Glutamatergic neuron (in vitro differentiated cells): ENCODE measurements at places on chromosomes 4 and X. TPM values are rescaled to one million over a fixed set of nuclear protein-coding genes. Genes with fewer than 3 reads are reported as not detected.

DNA sequence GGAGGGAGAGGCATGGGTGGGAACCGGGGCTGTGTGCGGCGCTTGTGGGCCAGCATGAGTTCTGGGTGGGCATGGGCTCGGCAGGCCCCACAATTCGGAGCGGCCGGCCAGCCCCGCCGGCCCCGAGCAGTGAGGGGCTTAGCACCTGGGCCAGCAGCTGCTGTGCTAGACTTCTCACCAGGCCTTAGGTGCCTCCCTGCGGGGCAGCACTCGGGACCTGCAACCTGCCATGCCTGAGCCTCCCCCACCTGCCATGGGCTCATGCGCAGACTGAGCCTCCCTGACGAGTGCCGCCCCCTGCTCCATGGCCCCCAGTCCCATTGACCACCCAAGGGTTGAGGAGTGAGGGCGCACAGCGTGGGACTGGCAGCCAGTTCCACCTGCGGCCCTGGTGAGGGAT lies 573.9 kb downstream of the TMA16 start:
- H3K4me3 ChIP-seq: no peak overlapping the region
- peaks cover 5% of the 10 kb centered on the region for H3K36me3 ChIP-seq
- no peaks in the 10 kb centered on the region for H3K27me3 ChIP-seq
- H3K4me1 ChIP-seq: no peaks in the 10 kb centered on the region

DNA sequence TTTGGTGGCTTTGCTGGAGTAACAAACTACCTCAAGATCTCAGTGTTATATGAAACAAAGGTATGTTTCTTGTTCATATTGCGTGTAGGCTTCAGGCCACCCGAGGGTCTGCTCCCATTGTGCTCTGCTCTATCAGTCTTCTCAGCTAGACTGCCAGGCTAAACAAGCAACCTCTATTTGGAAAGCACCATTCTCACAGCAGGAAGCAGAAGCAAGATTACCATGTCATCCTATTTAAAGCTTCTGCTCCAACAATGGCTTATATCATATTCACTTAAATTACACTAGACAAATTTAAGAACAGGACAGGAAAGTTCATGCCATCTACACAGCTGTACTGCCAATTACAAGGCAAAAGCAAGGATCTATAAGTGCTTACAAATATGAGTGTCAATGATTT lies 385.8 kb downstream of the PPARGC1A start:
- no peaks in the 10 kb centered on the region for H3K4me1 ChIP-seq
- no peak for DNase-seq
- H3K4me3 ChIP-seq: no peak overlapping the region
- no peaks in the 10 kb centered on the region for H3K36me3 ChIP-seq

DNA sequence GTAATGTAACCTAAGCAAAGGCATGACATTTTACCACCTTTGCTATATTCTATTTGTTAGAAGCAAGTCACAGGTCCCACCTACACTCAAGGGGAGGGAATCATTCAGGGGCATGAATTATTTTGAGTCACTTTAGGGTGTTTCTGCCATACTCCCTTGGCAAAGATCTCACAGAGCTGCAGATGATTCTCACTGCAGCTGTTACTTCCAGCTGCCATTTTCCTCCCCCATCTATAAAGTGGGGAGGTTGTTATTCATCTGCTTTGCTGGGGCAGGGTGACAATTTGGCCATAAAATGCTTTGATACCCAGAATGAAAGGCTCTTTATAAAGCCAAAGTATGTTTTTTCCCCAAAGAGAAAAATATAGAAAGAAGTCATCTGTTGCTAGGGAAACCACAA lies 136.5 kb upstream of the SMIM31 start:
- no peaks in the 10 kb centered on the region for H3K27me3 ChIP-seq
- H3K4me1 ChIP-seq: no peaks in the 10 kb centered on the region
- H3K4me3 ChIP-seq: no peak overlapping the region
- no peaks in the 10 kb centered on the region for H3K36me3 ChIP-seq

DNA sequence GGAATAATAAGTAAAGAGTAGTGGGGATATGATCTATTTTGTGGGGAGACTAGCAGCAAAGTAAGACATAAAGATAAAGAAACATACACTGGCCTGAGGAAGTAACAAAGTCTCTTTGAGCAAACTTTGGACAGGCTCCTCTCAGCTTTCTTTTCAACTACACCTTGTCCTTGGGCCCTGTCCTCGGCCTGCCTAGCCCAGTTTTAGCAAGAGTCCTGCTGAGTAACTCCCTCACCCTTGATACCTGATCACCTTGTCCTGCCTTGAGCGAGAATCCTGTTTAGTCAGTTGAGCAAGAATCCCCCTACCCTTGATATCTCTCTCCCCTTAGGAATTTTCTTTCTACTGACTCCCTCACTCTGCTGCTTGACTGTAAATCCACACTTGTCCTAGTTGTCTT lies 11.5 kb downstream of the HNRNPH2 start:
- no peak for DNase-seq
- H3K36me3 ChIP-seq: no peaks in the 10 kb centered on the region
- H3K27me3 ChIP-seq: peaks cover 1% of the 10 kb centered on the region
- H3K27ac ChIP-seq: no peak overlapping the region

- H3K36me3 ChIP-seq: no peaks in the 10 kb centered on the region
- peaks cover 13% of the 10 kb centered on the region for H3K4me1 ChIP-seq
- no peaks in the 10 kb centered on the region for H3K27me3 ChIP-seq
- no peak for DNase-seq
These were observed 14.2 kb downstream of the CLNK start for GRCh38 chr4:10670321-10670720.

- H3K4me1 ChIP-seq: no peaks in the 10 kb centered on the region
- no peak overlapping the region for H3K27ac ChIP-seq
These were observed 39.2 kb upstream of the C4orf54 start for GRCh38 chr4:99696801-99697200.

GRCh38 chr4:103361926-103362325 lies 163.8 kb upstream of the CENPE start:
- peaks cover 20% of the 10 kb centered on the region for H3K36me3 ChIP-seq
- H3K27me3 ChIP-seq: peaks cover 3% of the 10 kb centered on the region
- no peak for DNase-seq
- H3K27ac ChIP-seq: no peak overlapping the region

DNA sequence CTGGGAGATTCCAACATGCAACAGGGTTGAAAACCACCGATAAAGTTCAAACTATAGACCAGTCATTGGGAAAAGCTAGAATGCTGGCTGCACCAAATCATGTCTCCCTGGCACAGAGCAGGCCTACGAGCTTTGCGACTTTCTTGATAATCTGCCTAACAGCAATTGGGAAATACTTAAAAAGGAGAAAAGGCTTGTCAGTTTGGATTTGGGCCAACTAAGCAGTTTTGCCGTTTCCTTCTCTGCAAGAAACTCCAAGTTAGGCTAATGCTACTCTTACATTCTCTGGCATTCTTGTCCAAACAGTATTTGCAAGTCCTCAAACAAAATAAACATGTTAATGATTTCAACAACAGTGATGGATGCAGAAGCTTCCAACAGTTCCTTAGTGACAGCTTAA lies 87.9 kb downstream of the PDK3 start:
- peaks cover 5% of the 10 kb centered on the region for H3K4me1 ChIP-seq
- H3K36me3 ChIP-seq: no peaks in the 10 kb centered on the region
- no peaks in the 10 kb centered on the region for H3K27me3 ChIP-seq
- H3K4me3 ChIP-seq: no peak overlapping the region

GRCh38 chr4:43014256-43014655 lies 121.7 kb downstream of the GRXCR1 start:
- H3K36me3 ChIP-seq: no peaks in the 10 kb centered on the region
- DNase-seq: no peak
- no peaks in the 10 kb centered on the region for H3K27me3 ChIP-seq
- no peak overlapping the region for H3K4me3 ChIP-seq
- no peak overlapping the region for H3K27ac ChIP-seq

DNA sequence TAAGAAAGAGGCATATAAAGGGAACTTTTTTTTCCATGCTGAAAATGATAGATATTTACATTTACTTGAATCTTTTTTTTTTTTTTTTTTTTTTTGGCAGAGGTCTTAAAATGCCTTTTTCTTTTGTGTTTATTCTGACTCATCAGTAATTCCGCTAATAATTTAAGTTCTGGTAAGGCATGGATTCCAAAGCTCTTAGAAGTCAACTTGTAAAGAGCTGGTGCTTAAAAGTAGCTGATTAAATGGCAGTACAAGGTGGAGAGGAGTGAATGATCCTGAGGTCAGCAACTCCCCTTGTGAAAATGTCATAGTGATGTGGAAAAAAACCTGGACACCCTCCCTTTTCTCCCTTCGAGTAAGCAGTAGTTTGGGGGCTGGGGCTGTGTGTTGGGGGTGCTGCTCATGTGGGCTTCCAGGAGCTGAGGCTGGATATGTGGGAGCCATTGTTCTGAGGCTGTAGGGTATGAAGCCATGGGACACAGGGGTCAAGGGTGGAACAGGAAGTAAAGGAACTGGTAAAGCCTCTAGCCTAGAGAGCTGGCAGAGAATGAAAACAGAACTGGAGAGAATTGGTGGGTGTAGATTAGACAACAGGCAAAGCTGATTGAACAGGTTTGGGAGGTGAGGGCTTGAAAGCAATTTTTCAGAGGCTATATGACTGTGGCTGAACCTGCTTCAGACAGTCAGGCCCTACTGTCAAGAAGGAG lies 41.0 kb upstream of the PITX2 start:
- H3K36me3 ChIP-seq: no peaks in the 10 kb centered on the region
- no peak overlapping the region for H3K4me3 ChIP-seq
- DNase-seq: no peak
- H3K27ac ChIP-seq: no peak overlapping the region

DNA sequence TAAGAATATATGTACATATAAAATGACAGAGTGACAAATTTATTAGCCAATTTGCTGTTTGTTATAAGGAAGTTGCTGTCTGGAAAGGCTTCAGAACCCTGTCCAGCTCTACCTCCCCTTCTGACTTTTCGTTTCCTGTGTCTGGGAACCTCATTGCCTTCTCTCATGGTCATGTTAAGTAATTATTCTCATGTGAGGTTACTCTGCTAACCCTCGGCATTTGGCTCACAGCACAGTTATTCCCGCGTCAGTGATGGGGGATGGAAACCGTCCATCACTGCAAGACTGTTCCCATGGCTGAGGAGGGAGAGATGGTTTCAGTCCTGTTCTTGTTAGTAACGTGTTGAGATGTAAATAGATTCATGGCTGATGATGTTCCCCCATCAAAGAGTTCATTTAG lies 11.9 kb downstream of the EDNRA start:
- no peak overlapping the region for H3K4me3 ChIP-seq
- no peak overlapping the region for H3K27ac ChIP-seq
- no peaks in the 10 kb centered on the region for H3K36me3 ChIP-seq
- H3K4me1 ChIP-seq: peaks cover 4% of the 10 kb centered on the region

DNA sequence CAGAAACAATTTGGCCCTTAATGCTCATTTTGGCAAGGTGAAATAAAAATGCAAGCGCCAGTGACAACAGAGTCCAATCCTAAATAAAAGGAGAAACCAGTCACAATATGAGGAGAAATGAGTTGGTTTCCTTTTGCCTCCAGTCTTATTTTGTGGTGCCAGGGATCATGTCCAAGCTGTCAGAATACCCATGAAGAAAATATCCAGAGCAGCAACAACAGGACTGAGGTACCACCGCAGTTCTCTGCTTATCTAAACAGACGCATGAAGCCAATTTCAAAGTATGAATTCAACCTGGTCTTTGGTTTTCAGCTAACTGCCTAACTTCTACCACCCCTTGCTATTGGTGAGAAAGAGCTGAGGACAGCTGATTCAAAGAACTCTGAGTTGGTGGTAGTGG lies 199.9 kb upstream of the MAGEB2 start:
- no peak overlapping the region for H3K27ac ChIP-seq
- H3K4me3 ChIP-seq: no peak overlapping the region
- H3K27me3 ChIP-seq: no peaks in the 10 kb centered on the region
- H3K36me3 ChIP-seq: no peaks in the 10 kb centered on the region
- no peaks in the 10 kb centered on the region for H3K4me1 ChIP-seq

GRCh38 chr4:24470666-24471485 lies 113.5 kb downstream of the DHX15 start:
- H3K4me3 ChIP-seq: peak overlapping the region; percentile 98
- peaks cover 17% of the 10 kb centered on the region for H3K27me3 ChIP-seq
- peaks cover 32% of the 10 kb centered on the region for H3K4me1 ChIP-seq
- peak; percentile 50 for DNase-seq
- no peaks in the 10 kb centered on the region for H3K36me3 ChIP-seq

DNA sequence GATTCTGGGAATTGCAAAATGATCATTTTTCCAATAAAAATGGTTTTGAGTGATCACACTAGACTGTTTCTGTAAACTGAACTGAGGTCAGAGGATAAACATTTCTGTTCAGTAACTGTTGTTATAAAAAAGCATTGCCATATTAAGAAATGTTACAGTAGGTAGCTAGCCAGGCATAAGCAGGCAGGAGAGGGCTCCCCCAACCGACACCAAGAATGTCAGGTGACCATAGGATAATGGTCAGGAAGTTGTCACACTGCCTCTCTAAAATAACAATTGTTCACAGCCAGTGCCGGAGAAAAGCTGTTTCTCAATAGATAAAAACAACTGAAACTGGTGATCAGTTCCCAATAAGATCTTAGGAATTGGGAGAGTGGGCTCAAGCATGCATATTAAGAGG lies 306.2 kb upstream of the SLIT2 start:
- no peaks in the 10 kb centered on the region for H3K36me3 ChIP-seq
- H3K4me1 ChIP-seq: no peaks in the 10 kb centered on the region
- DNase-seq: no peak
- H3K27me3 ChIP-seq: no peaks in the 10 kb centered on the region

DNA sequence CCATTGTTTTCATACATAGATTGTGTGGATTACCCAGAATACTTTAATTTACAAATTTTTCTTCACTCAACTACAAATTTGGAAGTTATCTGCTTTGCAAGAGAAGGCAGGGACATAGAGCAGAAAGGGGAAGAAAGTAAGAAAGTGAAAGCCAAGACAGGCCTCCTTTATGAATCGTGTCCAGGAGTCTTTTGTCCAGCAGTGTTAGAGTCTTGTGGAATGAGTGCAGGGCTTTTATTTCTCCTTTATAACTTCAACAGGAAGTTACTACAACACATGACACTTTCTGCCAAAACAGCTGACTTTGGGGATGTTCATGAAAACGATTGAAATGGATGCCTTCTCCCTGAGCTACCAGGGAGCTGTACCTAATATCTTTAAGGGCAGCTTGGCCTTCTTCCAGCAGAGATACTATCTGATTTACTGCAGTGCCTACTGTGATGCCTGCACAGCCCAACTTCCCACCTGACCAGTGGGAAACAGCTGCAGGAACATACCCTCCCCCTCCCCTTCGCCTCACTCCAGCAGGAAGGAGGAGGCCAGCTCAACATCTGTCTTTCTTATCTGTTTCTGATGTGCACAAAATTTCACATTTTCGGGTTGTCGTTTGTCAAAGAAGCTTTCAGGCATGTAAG lies 557.7 kb upstream of the SLIT2 start:
- DNase-seq: no peak
- H3K4me3 ChIP-seq: no peak overlapping the region
- H3K27ac ChIP-seq: no peak overlapping the region

GRCh38 chrX:45274576-45274975 lies 73.9 kb upstream of the DIPK2B start:
- H3K36me3 ChIP-seq: no peaks in the 10 kb centered on the region
- H3K27me3 ChIP-seq: peaks cover 2% of the 10 kb centered on the region
- H3K4me1 ChIP-seq: no peaks in the 10 kb centered on the region
- no peak overlapping the region for H3K4me3 ChIP-seq
- no peak overlapping the region for H3K27ac ChIP-seq

GRCh38 chrX:21863241-21863640 lies 7.5 kb downstream of the YY2 start:
- H3K4me1 ChIP-seq: no peaks in the 10 kb centered on the region
- H3K27ac ChIP-seq: no peak overlapping the region
- DNase-seq: no peak
- no peak overlapping the region for H3K4me3 ChIP-seq

FDCSP gene
- not detected for total RNA-seq

UGT2B10 gene
- not detected for total RNA-seq

C4orf50 gene
- total RNA-seq: 0.56 TPM

GPRIN3 gene
- total RNA-seq: 94.3 TPM

FGFR3 gene
- 11.3 TPM for total RNA-seq

C4orf54 gene
- not detected for total RNA-seq

F8A2 gene
- not detected for total RNA-seq

CITED1 gene
- 42.7 TPM for total RNA-seq
